ENCODE measurements at places on chromosomes 7 and 10.
A peak's percentile ranks its signal among the peaks of the same experiment; 100 is the strongest.

DNA sequence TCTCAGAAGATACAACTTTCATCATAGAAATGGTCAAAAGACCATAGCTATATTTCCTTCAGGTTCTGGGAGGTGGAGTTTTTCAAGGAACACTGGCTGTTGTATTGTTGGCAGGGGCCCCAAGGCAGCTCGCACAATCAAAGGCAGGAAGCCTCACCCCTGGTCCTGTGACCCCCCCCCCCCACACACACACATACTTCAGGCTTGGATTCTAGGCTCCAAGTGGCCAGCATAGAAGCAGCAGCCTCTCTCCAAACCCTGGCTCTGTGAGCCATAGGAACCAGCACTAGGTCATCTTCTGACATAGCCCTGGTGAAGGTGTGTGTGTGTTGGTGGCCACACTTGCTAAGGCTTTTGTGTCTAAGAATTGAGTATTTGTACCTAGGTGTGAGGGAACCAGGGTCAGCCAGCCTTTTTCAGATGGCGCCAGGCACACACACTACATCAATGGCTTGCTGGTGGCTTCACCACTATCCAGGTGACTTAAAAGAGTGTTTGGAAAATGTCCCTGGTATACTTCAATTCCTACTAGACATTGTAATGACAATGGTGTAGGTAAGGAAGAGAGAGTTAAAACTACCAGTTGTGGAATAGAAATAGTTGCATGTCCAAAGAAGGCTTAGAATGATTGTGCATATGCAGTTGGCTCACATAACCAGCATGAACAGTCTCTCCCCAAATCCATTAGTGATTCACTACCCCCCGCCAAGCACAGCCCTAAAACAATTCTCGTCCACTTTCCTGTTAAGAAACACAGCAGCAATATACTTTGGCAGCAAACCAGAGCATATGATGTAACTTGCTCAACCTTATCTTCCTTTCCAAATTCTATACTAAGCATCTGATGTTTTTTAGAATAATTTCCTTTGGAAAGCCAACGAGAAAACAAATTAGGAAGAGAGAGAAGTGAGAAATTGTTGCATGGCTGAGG lies 91.3 kb downstream of the AVL9 start:
- no peak for DNase-seq

GRCh38 chr7:46291601-46292150 lies 370.6 kb upstream of the IGFBP3 start:
- DNase-seq, result no peak

DNA sequence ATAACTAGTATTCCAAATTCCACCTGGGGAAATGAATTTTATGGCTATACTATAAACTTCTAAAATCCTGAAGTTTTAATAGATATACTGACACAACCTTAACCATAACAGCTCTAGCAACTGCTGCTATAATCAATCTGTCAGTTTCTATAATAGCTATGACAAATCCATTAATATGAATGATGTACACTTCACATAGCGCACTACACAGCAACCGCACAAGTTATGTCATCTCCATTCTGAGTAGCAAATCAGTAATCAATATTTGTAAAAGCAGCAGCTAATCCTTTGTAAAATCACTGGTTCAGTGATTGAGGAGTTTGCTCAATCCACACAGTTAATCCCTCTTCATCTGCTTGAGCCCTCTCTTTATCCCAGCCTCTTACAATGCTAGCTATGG lies 105.3 kb downstream of the SKAP2 start:
- no peak for DNase-seq

- DNase-seq, result no peak
Observed at GRCh38 chr10:42970451-42971250, 106.2 kb upstream of the RET start.

DNA sequence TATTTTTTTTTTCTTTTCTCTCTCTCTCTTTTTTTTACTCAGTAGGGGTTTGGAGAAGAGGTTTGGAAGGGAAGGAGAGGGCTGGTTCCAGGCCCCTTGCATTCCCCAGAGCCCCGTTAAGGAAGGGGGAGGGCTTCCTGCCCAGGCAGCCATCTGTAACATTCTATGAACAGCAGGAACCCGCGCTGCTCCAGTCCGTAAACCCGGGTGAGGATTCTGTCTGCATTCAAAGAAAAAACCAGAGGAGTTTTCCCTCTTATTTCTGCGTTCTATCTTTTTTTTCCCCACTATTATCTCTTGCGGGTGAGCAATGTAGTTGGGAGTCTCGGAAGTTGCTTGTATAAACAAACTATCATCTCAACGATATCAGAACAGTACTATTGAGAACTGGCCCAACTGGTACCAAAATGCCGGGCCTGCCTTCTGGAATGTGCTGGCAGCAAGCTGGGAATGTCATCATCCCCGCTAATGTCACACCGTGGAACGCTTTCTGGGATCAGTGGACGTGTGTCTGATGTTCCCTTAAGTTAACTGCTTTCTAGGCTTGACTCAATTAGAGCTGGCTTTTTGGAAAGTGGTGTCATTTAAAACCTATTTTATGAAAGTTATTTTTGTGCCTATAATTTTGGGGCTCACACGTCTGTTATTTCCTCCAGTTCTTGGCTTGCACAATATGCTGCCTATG lies 153.1 kb upstream of the MEOX2 start:
- no peak for DNase-seq

DNA sequence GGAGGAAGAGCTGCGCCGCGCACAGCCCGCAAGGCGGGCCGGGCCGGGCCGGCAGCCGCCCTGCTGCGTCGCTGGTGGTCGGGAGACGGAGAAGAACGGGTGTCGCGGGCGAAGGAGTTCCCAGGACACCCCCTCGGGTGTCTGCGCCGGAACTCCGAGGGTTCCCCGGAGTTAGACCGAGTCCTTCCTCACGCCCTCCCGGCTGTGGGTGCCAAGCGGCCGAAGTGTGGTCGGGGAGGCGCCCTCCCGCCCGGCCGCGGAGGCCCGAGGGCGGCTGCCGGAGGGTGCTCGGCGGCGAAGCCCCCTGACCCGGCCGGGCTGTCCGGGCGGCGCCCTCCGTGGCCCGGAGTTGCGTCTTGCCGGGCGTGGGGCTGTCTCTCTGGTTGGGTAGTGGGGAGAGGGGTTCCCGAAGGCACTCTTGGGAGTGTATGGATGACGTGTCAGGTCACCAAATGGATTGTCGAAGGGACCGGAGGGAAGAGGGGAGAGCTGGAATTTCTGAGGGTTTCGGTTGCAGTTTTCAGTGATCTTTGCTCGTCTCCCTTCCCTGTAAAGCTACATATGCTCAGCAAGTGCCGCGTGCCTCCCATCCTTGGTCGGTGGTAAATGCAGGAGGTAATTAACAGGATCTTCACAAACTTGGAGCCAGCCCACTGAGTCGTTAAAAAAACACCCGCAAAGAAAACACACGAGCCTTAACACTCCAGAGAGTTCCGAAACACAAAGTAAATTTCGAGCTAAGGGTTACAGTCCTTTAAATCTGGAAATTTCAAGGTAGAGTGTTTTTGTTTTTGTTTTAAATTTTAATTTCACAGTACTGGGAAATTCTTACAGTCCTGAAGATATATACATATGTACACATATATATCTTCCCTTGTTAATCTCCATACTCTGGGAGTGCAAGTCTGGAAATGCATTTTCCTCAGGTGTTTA lies 871 bp downstream of the ST7 start:
- DNase-seq, result peak; percentile 50

GRCh38 chr7:135917721-135918120 lies 59.4 kb downstream of the MTPN start:
- DNase-seq, result no peak

DNA sequence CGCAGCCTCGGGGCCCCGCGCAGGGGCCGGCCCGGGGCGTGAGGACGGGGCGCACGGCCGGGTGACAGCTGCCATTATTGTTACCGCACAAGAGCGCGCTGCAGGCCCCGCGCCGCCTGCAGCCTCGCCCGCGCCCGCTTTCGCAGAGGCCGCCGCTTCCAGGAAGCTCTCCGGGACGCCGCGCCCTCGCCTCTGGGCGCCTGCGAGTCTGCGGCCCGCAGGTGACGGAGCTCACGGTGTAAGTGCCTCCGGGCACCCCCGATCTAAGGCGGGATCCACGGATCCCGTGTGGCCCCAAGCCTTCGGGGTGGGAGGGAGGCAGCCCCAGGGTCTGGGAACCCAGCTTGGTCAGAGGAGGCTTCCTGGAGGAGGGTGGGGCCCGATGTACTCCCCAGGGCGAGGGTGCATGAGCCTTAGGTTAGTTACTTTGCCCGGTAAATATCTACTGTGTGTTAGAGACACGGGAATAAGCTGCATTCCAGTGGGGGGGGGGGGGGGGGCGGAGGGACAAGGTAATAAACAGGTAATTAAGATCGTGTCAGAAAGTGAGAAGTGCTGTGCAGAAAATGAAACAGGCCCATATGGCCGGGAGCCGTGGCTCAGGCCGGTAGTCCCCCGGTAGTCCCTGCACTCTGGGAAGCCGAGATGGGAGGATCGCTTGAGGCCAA lies 638 bp downstream of the IQCE start:
- DNase-seq, result no peak

GRCh38 chr7:13021566-13022300 lies 334.3 kb downstream of the ARL4A start:
- no peak for DNase-seq

- DNase-seq, result no peak
Observed at GRCh38 chr7:18796216-18796615, 300.7 kb downstream of the HDAC9 start.

- no peak for DNase-seq
Observed at GRCh38 chr7:64625114-64626082, 40.5 kb upstream of the ZNF107 start.

DNA sequence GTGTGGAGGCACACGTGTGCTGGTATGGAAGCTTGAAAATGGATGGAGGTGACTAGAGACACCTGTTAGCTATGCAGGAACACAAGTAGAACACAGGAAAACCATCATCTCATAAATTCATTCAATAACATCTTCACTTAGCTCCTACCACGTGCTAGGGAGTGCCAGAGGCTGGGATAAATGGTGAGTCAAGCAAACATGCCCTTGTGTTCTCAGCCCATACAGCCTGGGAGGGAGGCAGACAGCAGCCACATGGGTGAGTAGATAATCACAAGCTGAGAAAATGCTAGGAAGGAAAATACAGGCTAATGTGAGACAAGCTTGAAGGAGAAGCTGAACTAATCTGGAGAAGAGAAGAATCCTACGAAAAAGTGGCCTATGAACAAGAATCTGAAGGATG lies 468.0 kb upstream of the ZMIZ1 start:
- DNase-seq, result no peak

DNA sequence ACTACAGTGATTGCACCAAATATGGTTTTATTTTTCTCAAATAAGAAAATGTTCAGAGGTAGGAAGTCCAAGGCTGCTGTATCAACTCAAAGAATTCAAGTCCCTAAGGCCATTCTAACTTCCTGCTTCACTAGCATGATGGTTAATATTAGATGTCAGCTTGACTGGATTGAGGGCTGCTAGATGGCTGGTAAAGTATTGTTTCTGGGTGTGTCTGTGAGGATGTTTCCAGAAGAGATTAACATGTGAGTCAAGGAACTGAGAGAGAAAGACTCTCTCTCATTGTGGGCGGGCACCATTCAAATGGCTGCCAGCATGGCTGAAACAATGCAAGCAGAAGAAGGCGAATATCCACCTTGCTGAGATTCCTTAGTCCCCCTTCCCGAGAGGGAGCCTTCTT lies 77.4 kb upstream of the NRBF2 start:
- no peak for DNase-seq

- DNase-seq, result no peak
Observed at GRCh38 chr10:97633921-97634320, 621 bp upstream of the MORN4 start.

- no peak for DNase-seq
Observed at GRCh38 chr10:72243822-72244437, 27.9 kb upstream of the ASCC1 start.

DNA sequence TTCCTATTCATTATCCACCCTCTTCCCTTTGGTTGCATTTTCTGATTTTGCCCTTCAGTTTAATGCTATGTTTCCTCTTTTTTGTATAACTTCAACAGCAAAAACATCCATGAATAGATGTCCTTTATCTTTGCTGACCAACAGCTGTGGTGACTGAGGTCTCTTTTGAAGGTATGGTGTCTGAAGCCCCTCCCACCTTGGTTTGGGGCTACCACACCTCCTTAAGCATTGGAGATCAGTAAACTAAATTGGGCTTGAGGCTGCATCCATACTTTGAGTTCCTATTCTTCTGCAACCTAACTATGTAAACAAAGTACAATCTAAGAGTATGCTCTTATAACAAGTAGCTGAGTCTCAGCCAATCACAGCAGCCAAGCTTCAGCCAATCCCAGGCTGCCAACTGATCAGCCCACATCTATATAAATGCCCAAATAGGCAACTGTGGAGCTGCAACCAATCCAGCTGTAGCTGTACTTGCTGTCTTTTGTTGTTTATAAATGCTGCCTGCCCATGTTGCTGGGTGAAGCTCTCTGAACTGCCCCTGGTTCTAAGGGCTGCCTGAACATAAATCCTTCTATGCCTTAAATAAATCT lies 69.4 kb upstream of the PDLIM1 start:
- DNase-seq, result no peak

DNA sequence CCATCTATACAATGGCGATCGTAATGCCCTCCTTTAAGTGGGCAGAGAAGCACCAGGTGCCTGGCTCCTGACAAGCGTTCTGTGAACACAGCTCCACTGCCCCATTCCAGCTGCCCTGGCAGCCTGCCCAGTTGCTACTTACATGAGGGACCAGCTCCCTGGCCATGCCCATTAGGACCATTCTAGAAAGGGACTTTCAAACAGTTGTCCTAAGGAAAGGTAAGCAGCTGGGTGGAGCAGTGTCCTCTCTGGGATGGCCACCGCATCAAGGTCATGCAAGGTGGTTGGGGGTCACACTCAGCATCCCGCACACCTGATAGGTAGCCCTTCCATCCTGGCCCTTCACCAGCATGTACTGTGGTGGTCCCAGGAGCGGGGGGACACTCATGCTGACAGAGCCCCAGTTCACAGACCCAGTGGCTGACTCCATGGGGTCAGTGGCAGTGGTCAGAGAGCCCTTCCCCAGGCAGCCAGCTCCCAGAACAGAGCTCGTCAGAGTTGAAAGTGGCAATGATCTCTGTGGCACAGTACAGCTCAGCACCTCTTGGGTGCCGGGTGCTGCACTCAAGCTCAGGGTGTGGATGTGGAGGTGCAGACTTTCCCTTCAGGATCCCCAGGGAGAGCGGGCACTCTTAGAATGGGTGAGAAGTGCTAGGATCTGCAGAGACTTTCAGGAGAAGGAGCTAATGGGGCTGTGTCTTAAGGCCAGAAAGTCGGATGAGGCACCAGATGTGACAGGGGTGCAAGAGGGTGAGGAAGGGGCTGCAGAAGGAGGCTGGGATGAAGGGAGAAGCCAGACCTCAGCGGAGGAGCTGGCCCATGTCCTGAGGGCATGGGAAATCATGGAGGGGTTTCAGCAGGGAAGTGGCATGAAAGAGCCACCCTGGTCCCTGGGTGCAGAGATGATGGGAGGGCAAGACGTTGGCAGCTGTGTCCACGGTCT lies 10.9 kb downstream of the MMRN2 start:
- no peak for DNase-seq

GRCh38 chr10:102611514-102612087 lies 32.7 kb upstream of the TRIM8 start:
- DNase-seq, result no peak

- no peak for DNase-seq
Observed at GRCh38 chr10:113959383-113959760, 84.3 kb upstream of the ADRB1 start.
